Upper lobe of right lung (tissue), 1 donor: ENCODE measurements at places on chromosomes 16 and 17. TPM values are rescaled to one million over a fixed set of nuclear protein-coding genes. Genes with fewer than 3 reads are reported as not detected.

DNA sequence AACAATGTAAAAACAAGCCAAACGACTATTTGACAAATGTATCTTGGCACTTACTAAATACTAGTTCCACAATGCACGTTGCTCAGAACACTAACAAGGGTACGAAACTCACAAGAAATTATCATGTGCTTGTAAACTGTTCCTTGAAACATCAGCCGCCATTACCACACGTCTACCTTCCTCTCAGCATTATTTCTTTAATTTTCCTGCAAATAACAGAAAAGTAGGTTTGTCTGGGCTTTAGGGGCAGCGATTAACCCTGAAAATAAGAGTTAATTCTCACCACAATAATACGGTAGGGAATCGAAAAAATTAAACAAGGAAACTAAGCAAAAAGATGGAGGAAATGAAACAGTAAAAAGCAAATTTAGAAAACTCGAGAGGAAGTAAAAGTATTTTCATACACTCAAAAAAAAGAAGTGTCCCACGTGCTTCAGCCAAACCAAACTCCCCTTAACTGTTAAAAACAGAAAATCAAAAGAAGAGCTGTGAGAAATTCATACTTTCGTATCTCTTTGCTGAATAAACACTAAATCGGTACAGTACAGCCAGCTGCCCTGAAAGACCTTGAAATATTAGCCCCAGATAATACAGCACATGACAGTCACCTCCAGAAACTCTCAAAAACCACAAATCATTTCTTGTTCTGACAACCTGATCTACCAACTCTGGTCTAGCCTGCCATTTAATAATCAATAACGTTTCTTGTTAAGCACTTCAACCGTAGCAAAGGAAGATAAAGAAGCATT, 1.2 kb downstream of the ARHGAP17 start:
- H3K36me3 ChIP-seq = peaks cover 4% of the 10 kb centered on the region
- no peaks in the 10 kb centered on the region for H3K27me3 ChIP-seq
- H3K27ac ChIP-seq = peak overlapping the region; percentile 86
- H3K4me1 ChIP-seq = peaks cover 59% of the 10 kb centered on the region
- H3K4me3 ChIP-seq = peak overlapping the region; percentile 87

- H3K27me3 ChIP-seq = no peaks in the 10 kb centered on the region
- H3K4me1 ChIP-seq = no peaks in the 10 kb centered on the region
- peaks cover 30% of the 10 kb centered on the region for H3K36me3 ChIP-seq
- no peak overlapping the region for H3K27ac ChIP-seq
- DNase-seq = no peak
- no peak overlapping the region for H3K4me3 ChIP-seq
Observed at GRCh38 chr16:56493126-56493525, 26.7 kb downstream of the BBS2 start.

The CA5A gene
- not detected for total RNA-seq

GRCh38 chr16:88406096-88407041, 23.6 kb downstream of the ZNF469 start:
- H3K27ac ChIP-seq = no peak overlapping the region
- no peaks in the 10 kb centered on the region for H3K4me1 ChIP-seq
- H3K36me3 ChIP-seq = no peaks in the 10 kb centered on the region
- H3K27me3 ChIP-seq = peaks cover 4% of the 10 kb centered on the region

DNA sequence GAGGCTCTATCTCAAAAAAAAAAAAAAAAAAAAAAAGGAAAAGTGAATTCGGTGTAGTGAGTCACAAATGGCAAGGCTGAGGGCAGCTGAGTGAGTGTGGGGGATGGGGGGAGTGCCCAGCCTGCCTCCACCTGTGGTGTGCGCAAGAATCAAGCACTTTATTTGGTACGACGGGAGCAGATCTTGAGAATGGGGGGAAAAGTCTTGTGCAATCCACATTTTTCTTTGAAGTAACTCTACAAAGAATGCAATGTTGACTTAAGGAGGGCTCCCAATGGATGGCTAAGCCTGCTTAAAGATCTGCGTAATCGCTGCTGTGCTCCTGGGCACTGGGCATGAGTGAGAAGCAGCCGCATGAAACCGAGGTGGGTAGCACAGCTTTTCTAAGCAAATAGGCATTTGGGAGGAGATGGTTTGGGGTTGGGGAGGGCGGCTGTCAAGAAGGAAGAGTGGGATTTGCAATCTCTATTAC, 28.2 kb downstream of the ATP2C2 start:
- peak; percentile 91 for DNase-seq
- peaks cover 3% of the 10 kb centered on the region for H3K4me1 ChIP-seq
- H3K4me3 ChIP-seq = no peak overlapping the region

The RND2 gene
- total RNA-seq = 0.78 TPM
